ENCODE measurements at places on chromosomes 1 and 21.

GRCh38 chr1:221878134-221878533 lies 136.2 kb upstream of the DUSP10 start:
- DNase-seq: no peak

DNA sequence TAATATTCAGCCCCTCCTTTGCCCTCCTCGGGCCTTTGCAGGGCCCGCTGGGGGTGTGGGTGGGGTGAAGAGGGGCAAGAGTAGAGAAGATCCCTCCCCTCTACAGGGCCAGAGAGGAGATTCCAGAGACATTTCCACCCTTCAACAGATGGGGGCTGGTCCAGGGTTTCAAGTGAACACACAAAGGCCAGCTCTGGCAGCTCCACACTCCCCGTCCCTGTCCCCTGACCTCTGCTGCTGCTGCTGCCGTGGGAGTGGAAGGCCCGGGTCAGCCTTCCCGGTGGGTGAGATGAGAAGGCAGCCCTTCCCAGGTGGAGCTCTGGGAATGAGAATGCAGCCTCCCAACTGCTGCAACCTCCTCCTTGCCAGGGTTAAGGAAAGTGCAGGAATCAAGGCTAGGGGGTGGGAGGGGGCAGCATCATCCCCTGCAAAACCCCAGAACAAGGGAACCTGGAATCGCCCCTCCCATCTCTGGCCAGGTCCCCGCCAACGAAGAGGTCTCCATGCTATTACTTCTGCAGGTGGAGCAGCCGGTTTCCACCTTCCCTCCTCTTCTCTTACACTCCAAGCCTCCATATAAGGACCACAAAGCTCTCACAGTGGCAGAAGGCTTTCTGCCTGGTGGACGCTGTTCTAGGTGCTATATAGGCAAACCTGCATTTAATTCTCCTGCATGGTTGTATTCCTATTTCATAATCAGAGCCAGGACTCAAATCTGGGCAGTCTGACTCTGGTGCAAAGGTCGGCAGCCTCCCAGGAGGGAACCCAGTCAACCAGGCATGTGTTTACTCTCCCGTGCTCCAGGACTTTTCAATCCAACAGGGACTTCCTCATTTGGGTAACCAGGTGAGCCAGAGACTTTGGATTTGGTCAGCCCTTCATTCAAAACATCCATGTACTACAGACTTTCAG lies 22.9 kb upstream of the ARHGEF10L start:
- no peak for DNase-seq

- no peak for DNase-seq
Measured at GRCh38 chr1:150281221-150281757, 1.1 kb upstream of the CIART start.

DNA sequence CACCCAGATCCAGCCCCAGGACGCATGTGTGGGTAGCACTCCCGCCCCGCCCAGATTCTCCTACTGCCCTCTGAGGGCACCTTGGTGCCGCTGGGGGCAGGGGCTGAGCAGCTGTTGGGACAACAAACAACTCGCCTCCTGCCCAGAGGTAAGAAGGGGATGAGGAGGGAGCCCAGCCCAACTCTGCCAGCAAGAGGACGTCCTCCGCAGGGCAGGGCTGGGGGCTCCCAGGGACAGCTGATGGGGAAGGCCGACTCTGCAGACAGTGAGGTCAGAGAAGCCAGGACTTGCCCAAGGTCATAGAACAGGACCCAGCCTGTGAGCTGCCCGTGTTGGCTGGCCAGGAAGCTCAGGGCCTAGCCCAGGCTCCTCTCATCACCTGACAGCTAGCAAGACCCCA lies 18.8 kb downstream of the RAP1GAP start:
- DNase-seq: no peak
